ENCODE measurements at places on chromosomes 2 and 18.

DNA sequence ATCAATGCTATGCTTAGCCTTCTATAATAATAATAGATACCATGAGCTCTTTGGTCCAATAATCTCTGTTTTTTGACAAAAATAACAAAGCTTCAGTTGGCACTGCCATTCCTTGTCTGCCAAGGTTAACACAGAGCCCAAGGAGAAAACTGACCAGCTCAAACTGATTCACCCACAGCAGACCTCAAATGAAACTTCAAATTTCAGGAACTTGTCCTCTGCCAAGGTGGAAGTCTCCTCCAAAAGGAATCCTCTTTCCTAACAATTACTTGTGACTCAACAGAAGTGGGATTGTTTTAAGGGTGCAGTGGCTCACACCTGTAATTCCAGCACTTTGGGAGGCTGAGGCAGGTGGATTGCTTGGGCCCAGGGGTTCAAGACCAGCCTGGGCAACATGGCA lies 12.1 kb downstream of the AAK1 start:
- DNase-seq, result no peak

- no peak for DNase-seq
Measured at GRCh38 chr2:170764880-170765261, 5.3 kb upstream of the ERICH2 start.

DNA sequence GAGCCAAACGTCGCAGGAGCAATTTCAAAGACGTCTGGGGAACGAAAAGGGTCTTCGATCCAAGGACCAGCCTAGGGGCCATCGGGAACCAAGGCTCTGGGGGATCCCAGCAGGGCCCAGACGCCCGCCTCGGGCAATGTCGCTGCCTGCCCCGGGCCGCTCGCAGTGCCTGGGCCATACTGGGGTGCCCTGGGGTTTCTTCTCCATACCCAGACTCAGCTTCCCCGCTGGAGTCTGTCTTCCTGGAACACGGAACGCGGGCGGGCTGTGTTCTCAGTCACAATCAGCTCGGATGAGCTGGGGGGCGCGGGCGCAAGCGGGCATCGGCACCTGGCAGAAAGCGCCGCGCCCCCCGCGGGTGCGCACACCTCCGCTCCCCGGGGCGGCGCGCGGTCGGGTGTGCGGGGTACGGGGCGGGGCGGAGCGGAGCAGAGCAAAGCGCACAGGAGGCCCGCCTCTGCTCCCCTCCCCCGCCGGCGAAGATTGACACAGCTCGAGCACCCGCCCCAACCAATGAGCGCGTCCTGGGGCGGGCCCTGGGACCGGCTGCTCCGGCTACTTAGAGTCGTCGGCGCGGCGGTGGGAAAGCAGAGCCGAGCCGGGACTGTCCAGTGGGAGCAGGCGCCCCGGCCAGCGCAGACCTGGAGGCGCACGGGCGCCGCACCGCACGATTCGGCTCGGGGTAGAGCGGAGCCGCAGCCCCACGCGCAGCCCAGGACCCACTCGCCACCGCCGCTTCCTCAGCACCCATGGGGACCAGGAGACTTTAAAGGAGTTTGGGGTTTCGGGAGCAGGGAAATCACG lies at the start of gene LRATD1:
TSS of gene LRATD1 (plus strand) at position 585 of the 804 bp plus-strand sequence. CDS start 1,263 bp downstream, outside the sequence.
- DNase-seq, result peak; percentile 70

GRCh38 chr2:38074764-38075506 lies 1.0 kb downstream of the CYP1B1 start:
- DNase-seq, result peak; percentile 37

DNA sequence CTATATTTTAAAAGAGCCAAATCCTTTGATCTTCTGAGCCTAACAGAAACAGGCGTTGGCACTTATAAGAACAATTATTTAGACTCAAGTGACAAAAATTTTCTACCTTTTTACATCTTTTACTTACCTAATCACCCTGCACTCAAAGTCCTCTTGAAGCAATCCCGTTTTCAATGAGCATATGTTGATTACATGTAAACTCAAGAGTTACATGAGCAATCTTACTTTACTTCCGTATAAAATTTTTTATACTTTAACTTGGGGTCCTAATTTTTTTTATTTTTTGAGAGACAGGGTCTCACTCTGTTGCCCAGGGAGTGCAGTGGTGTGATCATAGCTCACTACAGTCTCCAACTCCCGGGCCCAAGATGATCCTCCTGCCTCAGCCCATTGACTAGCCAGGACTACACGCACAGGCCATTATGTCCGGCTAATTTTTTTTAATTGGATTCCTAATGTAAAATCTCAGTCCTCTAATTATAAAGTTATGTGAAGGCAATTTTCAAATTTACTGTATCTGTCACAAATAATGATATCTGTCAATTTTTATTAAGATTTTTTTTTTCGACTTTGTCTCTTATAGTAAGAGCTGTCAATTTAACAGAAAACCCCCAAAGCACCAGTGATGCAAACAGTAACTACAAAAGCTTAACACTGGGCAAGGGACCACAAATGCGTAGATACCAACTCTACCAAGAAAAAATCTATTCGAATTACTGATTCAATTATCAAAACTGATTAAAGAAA lies 19.1 kb upstream of the STPG4 start:
- no peak for DNase-seq

- no peak for DNase-seq
Measured at GRCh38 chr2:23208339-23208738, 176.6 kb upstream of the KLHL29 start.

DNA sequence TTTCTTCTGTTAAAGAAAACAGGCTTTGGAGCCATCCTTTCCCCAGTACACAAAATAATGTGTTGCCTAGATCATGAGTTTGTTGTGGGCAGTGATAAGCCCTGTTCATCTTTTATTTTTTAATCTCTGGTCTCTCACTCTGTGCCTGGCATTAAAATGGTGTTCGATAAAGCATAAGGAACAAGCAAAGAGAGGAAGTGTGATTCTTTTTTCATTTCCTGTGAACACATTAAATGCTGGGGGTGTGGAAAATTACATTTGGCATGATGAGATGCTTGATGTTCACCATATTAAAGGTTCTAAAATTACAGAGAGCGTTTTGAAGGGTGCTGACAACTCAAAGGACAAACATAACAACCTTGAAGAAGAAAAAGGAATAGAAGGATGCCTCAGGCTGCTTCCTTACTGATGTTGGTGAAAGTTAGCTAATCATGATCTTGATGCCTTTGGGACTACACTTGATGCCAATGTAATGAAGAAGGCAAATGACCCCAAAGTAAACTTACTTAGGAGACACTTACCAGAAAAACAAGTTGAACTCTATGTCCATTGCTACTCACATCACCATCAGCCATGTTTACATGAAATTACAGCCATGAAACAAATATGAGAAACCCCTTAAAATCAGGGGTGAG lies 33.0 kb downstream of the TMEFF2 start:
- DNase-seq, result no peak
